ENCODE measurements at places on chromosomes 12 and 14. TPM values are rescaled to one million over a fixed set of nuclear protein-coding genes. Genes with fewer than 3 reads are reported as not detected.

- H3K36me3 ChIP-seq: no peaks in the 10 kb centered on the region
- no peak for DNase-seq
- H3K27me3 ChIP-seq: no peaks in the 10 kb centered on the region
- H3K4me3 ChIP-seq: no peak overlapping the region
Measured at GRCh38 chr12:70448371-70448770, 82.3 kb downstream of the KCNMB4 start.

GRCh38 chr12:93243689-93244513 is 133.8 kb upstream of the NUDT4 start:
- no peaks in the 10 kb centered on the region for H3K36me3 ChIP-seq
- DNase-seq: peak; percentile 81
- H3K4me1 ChIP-seq: peaks cover 12% of the 10 kb centered on the region
- no peaks in the 10 kb centered on the region for H3K27me3 ChIP-seq
- no peak overlapping the region for H3K4me3 ChIP-seq
- H3K27ac ChIP-seq: peak overlapping the region; percentile 39

DNA sequence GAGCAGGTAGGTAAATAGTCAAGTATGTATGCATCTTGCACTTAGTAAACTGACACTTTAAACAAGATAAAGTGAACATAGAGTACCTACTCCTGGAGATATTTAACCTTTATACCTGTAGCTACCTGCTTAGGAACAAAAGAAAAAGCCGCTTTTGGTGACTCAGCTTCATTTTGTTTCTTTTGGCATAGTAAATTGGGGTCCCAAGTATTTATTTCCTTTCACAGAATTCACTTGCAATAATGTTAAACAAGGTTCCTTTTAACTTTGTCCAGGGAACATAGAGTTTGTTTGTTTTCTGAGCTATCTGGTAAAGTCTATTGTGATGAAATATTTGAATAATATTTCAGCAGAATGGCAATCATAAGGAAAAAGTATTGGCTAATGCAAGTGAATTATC is 20.0 kb downstream of the SLCO1B3 start:
- H3K36me3 ChIP-seq: no peaks in the 10 kb centered on the region
- no peak overlapping the region for H3K27ac ChIP-seq
- no peaks in the 10 kb centered on the region for H3K27me3 ChIP-seq

GRCh38 chr12:120225200-120225558 is 24.3 kb upstream of the RPLP0 start:
- peak; percentile 70 for DNase-seq
- H3K36me3 ChIP-seq: no peaks in the 10 kb centered on the region
- peaks cover 64% of the 10 kb centered on the region for H3K4me1 ChIP-seq

The HDAC7 gene
- 19.0 TPM for total RNA-seq

The IL22 gene
- total RNA-seq: not detected

The CMA1 gene
- not detected for total RNA-seq
